Colonic mucosa (tissue), 4 donors: ENCODE measurements at places on chromosomes 6 and 20. TPM values are rescaled to one million over a fixed set of nuclear protein-coding genes. Genes with fewer than 3 reads are reported as not detected.

Gene HCK
- 6.6 TPM for total RNA-seq

Gene GATA5
- 0.10 TPM for total RNA-seq

Gene RBBP8NL
- total RNA-seq: 12.5 TPM

Gene ANGPT4
- total RNA-seq: not detected

Gene HLA-DRB5
- total RNA-seq: 4.8 TPM

Gene TINAG
- total RNA-seq: 45.2 TPM

DNA sequence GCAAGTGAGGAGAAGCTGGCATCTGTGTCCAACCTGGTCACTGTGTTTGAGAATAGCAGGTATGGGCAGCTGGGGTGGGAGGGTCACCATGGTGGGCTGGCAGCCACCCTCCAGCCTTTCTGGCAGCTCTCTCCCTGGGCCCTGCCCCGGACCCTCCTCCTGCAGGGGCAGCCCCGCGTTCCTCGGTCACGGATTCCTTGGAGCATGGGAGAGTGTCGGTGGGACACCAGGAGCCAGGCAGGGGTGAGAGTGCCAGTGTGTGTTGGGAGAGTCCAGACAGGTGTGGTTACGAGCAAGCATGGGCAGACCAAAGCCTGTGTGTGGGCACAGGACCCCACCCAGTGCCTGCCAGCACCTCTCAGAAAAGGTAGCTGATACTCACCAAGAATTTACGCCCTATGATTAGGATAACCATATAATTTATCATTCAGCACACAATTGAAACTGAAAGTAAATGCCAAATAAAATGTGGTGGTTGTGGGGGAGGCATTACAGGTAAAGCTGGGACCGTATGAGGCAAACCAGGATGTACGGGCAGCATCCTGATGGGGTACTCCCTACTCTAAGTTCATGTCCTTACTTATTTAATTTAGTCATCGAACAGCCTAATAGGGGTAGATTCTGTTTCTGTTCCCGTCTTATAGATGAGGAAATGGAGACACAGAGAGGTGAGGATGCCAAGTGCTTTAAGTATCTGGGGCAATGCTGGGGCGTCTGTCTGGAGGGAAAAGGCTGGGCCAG is 542 bp downstream of the FGD2 start:
- H3K27me3 ChIP-seq: no peaks in the 10 kb centered on the region
- peak overlapping the region; percentile 22 for H3K4me3 ChIP-seq
- no peaks in the 10 kb centered on the region for H3K4me1 ChIP-seq
- H3K27ac ChIP-seq: peak overlapping the region; percentile 24
- no peaks in the 10 kb centered on the region for H3K36me3 ChIP-seq

DNA sequence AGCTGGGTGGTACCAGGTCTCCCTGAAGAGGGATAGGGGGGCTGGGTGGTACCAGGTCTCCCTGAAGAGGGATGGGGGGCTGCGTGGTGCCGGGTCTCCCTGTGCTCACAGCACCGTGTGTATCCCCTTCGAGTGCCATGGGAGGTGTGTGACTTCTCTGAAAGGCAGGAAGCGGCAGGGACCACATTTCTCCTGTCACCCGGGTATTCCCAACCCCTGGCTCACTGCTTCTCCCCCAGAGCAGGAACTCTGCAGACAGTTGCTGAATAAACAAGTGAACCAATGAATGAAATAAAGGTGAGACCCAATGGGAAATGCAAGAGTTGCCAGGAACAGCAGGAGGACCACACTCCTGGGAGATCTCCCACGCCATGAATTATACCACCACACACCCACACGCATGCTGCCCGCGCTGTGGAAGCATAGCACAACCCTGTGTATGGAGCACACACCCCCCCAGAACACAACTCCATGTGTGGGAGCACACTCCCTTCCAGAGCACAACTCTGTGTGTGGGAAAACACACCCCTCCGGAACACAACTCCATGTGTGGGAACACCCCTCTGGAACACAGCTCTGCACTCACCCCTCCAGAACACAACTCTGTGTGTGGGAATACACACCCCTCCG is 50.7 kb downstream of the RNASET2 start:
- no peaks in the 10 kb centered on the region for H3K4me1 ChIP-seq
- no peaks in the 10 kb centered on the region for H3K36me3 ChIP-seq
- H3K27me3 ChIP-seq: no peaks in the 10 kb centered on the region
- no peak overlapping the region for H3K27ac ChIP-seq
- DNase-seq: no peak

- DNase-seq: no peak
- no peaks in the 10 kb centered on the region for H3K4me1 ChIP-seq
- no peak overlapping the region for H3K4me3 ChIP-seq
- H3K36me3 ChIP-seq: peaks cover 22% of the 10 kb centered on the region
Observed at GRCh38 chr6:17771609-17772008, 64.9 kb upstream of the NUP153 start.

- DNase-seq: no peak
- peaks cover 6% of the 10 kb centered on the region for H3K4me1 ChIP-seq
- H3K4me3 ChIP-seq: no peak overlapping the region
- no peak overlapping the region for H3K27ac ChIP-seq
- H3K36me3 ChIP-seq: no peaks in the 10 kb centered on the region
Observed at GRCh38 chr6:136719280-136720044, 72.8 kb downstream of the MAP3K5 start.

DNA sequence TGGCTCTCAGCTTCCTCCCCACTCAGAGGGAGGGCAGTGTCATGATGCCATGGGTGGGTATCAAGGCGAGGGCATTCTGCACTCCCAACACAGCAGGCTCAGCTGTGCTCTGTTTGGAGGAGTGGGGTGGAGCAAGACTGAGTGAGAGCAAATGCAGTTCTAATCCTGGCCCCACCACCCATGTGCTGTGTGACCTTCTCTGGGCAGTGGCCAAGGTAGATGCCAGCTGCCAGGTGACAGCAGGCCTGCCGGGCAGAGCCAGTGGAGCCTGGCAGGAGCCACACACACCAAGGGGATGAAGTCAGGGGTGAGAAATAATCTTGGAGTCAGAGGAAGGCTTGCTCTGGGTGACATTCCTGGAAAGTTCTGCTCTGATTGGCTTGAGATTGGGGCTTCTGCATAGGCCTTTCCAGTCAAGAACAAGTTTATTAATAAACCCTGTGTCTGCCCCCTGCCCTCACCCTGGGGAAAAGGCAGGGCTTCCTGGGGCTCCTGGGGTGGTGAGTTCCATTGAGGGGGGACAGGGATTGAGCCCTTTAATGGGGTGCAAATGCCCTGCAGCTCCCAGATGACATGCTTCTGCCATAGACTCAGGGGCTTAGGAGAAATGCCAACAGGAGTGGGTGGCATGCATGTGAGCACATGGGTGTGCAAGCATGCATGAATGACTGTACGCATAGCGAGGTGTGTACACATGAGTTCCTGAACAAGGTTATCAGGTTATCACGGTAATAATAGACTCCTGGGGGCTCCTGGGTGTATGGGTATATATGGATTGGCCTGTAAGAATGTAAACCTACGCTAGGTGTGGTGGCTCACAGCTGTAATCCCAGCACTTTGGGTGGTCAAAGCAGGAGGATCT is 134.2 kb downstream of the MRPL14 start:
- H3K4me1 ChIP-seq: peaks cover 6% of the 10 kb centered on the region
- H3K27me3 ChIP-seq: no peaks in the 10 kb centered on the region
- H3K27ac ChIP-seq: no peak overlapping the region
- no peaks in the 10 kb centered on the region for H3K36me3 ChIP-seq
- no peak overlapping the region for H3K4me3 ChIP-seq

GRCh38 chr6:121956782-121957181 is 442.7 kb upstream of the HSF2 start:
- no peak for DNase-seq
- H3K4me1 ChIP-seq: no peaks in the 10 kb centered on the region
- no peaks in the 10 kb centered on the region for H3K27me3 ChIP-seq
- H3K27ac ChIP-seq: no peak overlapping the region
- H3K4me3 ChIP-seq: no peak overlapping the region

- no peak overlapping the region for H3K4me3 ChIP-seq
- DNase-seq: no peak
- H3K36me3 ChIP-seq: no peaks in the 10 kb centered on the region
- H3K27me3 ChIP-seq: no peaks in the 10 kb centered on the region
- no peaks in the 10 kb centered on the region for H3K4me1 ChIP-seq
- H3K27ac ChIP-seq: no peak overlapping the region
Observed at GRCh38 chr6:166415306-166415705, 32.6 kb upstream of the MPC1 start.

GRCh38 chr6:38349795-38350194 is 289.9 kb downstream of the BTBD9 start:
- no peak overlapping the region for H3K4me3 ChIP-seq
- H3K36me3 ChIP-seq: no peaks in the 10 kb centered on the region
- no peak overlapping the region for H3K27ac ChIP-seq
- DNase-seq: no peak

DNA sequence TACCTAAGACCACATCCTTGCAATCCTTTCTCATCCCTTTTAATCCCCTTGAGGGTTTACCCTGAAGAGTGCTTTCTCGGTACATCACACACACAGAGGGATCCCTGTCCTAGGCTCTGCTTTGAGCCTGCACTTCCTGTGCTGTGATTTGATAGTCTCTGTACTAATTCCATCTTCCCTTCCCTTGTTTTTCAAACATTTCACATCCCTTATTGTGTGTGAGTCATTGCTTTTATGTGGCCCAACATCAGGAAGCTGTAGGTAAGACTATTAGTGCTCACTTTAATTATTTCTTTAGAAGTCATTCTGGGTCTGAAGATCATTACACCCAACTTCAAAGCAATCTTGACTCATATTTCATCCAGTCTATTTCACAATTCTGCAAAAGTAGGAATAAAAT is 57.2 kb upstream of the ANKEF1 start:
- no peaks in the 10 kb centered on the region for H3K27me3 ChIP-seq
- no peak overlapping the region for H3K27ac ChIP-seq
- H3K4me1 ChIP-seq: no peaks in the 10 kb centered on the region
- no peak for DNase-seq
- no peaks in the 10 kb centered on the region for H3K36me3 ChIP-seq

GRCh38 chr6:143802833-143803565 is 40.1 kb upstream of the LTV1 start:
- H3K36me3 ChIP-seq: no peaks in the 10 kb centered on the region
- no peaks in the 10 kb centered on the region for H3K27me3 ChIP-seq
- no peak overlapping the region for H3K4me3 ChIP-seq

- no peak for DNase-seq
- H3K27ac ChIP-seq: no peak overlapping the region
- H3K4me3 ChIP-seq: no peak overlapping the region
- no peaks in the 10 kb centered on the region for H3K4me1 ChIP-seq
- H3K36me3 ChIP-seq: no peaks in the 10 kb centered on the region
Observed at GRCh38 chr6:150979826-150980350, 114.4 kb downstream of the MTHFD1L start.

DNA sequence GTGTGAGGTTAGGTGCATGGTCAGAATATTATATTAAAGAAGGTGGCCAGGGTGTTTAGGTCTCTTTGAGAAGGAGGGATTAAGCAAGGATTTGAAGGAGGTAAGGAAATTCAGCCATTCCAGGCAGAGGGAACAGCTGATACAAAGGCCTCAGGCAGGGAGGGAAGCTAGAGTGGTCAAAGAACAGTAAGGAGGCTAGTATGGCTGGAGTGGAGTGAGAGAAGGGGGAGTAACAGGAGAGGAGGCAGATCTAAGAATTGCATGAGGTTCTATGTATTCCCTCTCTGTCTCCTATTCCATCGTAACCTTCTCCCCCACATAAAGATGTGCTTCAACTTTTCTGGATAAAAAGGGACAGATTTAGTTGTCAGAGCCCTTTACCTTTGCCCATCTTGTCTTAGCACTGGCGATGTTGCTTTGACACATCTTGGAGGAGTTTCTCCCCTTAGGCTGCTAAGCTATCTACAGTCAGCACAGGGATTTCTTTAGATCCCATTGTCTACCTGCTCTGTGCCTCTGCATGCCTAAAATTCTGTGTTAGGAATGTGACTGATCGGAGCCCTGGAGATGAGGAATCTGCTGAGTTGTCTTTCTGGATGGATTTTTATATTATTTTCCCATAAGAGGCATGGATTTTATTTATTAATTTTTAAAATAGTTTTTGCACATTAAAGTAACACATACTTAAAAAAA is 59.9 kb downstream of the KLHL31 start:
- H3K36me3 ChIP-seq: no peaks in the 10 kb centered on the region
- H3K4me1 ChIP-seq: no peaks in the 10 kb centered on the region
- H3K27me3 ChIP-seq: no peaks in the 10 kb centered on the region
- no peak for DNase-seq

DNA sequence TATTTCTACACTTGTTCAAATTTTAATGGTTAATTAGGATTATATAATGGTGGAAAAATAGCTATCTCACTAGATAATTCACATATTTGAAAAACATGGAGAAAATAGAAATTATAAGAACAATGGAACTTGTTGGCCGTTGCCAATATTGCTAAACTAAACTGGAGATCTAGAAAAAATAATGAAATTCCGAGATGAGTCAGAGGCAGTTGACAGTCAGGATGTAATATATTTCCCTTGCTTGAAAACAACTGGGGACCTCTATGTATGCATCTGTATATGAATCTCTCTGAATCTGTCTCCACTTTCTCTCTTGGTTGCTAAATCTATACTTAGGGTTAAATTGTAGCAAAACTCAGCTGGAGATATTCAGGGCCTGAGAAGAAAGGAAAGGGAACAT is 1108.2 kb upstream of the GJE1 start:
- H3K36me3 ChIP-seq: no peaks in the 10 kb centered on the region
- H3K4me1 ChIP-seq: no peaks in the 10 kb centered on the region

DNA sequence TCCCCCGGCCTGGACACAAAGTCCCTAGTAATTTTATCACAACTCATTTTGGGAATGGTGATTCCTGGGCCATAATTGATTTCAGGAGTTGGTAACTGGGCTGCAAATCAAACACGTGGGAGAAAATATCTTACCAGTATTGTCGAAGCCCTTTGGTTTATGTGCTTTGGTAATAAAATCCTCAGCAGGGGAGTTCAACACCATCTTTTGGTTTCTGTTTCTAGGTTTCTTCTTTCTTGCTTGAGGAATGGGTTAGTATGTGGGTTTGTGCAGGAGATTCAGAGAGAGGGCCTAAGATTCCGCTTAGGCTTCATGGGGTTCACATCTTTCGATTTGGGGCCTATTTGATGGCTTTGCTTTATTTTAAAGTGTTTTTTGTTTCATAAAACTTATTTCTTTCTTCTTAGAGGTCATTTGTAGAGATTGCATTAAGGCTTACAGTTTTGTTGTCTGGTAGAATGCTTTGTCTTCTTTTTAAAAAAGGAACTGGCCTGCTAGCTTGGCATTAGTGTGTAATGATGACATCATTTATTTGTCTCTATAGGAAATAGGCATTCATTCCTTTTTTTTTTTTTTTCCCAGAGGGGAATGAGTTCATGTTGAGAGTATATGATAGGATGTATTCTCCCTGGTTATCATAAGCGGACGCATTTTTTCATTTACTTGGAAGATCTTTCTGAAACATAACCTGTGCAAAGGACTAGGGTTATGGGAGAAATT is 45.8 kb downstream of the CYP24A1 start:
- no peak overlapping the region for H3K27ac ChIP-seq
- no peak for DNase-seq
- no peak overlapping the region for H3K4me3 ChIP-seq
- no peaks in the 10 kb centered on the region for H3K36me3 ChIP-seq

- no peaks in the 10 kb centered on the region for H3K27me3 ChIP-seq
- no peaks in the 10 kb centered on the region for H3K4me1 ChIP-seq
- H3K4me3 ChIP-seq: no peak overlapping the region
- no peak for DNase-seq
Observed at GRCh38 chr20:20680991-20681508, 31.4 kb downstream of the RALGAPA2 start.
